ENCODE measurements at places on chromosomes 2 and 18.

- DNase-seq = no peak
These were observed 98.3 kb upstream of the OTOS start for GRCh38 chr2:240238786-240239185.

- no peak for DNase-seq
These were observed 713.4 kb downstream of the LRRTM4 start for GRCh38 chr2:76808732-76809131.

DNA sequence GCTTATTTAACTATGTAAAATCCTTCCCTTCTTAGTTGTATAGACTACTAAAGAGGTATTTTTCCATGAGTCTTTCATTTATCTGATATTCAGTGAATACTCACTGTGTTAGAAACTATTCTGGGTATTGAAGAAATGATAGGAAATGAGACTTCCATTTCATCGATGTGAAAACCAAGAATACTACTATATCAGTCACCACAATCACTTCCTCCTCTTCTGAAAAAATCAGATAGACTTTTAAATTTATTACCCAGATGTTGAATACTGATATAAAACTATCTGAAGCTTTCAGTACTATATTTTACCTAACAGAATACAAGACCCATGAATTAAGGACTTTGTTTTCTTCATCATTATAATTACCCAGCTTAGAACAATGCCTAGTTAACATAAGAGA lies 1801.1 kb upstream of the CELF4 start:
- no peak for DNase-seq

DNA sequence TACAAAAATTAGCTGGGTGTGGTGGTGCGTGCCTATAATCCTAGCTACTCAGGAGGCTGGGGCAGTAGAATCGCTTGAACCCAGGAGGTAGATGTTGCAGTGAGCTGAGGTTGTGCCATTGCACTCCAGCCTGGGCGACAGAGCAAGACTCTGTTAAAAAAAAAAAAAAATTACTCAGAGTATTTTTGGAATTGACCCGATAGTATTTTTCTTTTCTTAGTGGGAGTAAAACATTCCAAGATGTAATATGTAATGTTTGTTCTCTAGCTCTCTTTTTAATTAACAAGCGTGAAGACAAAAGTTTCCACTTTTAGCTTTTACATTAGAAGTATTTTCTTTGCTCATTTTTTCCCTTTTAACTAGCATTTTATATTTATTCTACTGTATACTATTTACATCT lies 12.0 kb upstream of the TMEM18 start:
- no peak for DNase-seq

GRCh38 chr2:20065885-20066602 lies 14.6 kb upstream of the LAPTM4A start:
- no peak for DNase-seq

GRCh38 chr2:99827296-99827999 lies 314.9 kb downstream of the AFF3 start:
- DNase-seq = no peak

GRCh38 chr2:137511526-137511925 lies 452.7 kb upstream of the HNMT start:
- no peak for DNase-seq

DNA sequence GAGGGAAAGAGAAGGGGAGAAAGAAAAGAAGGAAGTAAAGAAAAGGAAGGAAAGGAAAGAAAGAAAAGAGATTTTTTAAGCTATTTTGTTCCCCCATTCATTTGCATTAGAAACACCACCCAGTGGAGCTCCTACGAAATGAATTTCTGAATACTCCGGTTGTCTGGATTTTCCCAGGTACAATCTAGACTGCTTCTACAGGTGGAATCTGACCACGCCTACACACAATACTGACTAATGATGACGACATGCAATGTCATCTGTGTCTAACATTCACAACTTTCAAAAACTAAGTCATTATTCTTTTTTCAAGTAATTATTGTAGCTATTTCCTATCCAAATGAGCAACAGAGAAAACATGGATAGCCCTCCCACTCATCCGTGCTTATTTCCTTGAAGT lies 121.7 kb downstream of the ZNF516 start:
- DNase-seq = no peak

- DNase-seq = no peak
These were observed 4.0 kb downstream of the CYP26B1 start for GRCh38 chr2:72143441-72144273.

DNA sequence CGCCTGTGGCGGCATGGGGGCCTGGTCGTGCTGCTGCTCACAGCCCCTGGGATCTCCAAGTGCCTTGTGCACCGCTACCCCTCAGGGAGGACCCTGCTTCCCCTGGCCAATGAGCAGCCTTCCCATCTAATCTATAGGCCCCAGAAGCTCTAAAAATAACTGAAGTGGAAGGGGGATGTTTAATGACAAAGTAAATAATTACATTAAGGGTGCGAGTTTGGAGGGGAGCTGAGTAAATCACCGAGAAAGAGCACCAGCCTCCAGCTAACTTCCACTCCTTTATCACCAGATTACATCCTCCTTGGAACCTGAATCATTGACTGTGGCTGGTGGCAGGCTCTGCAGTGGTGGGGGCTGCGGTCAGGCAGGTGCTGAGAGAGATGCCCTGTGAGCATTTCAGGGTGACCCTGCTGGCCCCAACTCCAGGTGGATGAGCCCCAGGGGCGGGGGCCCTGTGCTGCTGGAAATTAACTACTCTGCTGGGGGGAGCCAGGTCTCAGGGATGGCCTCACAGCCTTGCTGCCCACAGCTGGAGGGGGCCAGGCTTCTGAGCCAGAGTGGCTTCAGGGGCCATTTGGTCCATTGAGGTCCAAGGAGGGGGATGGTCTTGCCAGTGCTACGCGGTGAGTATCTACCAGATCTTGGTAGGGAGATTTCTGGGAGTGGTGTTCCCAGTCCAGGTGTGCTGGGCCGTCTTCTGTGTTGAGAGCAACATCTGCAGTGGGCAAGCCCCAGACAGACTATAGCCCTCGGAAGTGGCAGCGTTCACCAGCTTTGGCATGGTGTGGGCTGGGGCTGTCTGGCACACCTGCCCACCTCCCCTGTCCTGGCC lies 74.2 kb downstream of the GLI2 start:
- no peak for DNase-seq

DNA sequence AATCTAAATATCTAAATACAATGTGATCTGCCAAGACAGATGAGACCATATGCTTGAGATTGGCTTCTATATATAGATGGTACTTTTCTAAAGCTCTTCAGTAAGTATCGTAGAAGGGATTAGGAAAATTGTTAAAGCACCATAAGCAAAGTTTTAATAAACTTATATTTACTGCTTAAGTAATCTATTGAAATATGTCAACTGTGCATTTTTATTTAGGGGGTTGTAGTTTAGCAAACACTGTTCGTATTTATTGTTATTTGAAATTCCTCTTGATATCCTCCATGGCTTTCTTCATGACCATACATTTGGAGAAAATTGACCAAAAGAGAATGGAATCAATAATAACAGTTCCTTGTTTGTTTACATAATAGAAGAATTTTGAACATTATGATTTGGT lies 102.7 kb downstream of the MIB1 start:
- DNase-seq = no peak

DNA sequence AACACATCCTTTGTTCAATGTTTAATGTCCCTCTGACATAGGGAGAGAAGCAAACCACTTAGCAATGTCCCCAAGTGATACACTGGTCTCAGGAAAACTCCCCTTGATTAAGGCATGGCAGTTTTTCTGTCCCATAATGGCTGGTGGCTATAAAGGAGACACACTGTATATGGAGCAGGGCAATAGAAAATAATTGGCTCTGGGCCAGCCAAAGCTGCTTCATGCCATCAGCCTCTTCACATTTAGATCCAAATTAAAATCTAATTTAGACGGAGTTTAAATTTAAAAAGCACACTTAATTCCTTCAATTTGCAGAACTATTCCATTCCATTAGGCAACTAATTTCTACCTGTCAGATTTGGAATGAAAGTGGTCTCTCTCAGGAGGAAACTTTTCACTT lies 638.1 kb downstream of the DSC3 start:
- DNase-seq = no peak

- DNase-seq = no peak
These were observed 210.6 kb upstream of the AGAP1 start for GRCh38 chr2:235283246-235283645.

DNA sequence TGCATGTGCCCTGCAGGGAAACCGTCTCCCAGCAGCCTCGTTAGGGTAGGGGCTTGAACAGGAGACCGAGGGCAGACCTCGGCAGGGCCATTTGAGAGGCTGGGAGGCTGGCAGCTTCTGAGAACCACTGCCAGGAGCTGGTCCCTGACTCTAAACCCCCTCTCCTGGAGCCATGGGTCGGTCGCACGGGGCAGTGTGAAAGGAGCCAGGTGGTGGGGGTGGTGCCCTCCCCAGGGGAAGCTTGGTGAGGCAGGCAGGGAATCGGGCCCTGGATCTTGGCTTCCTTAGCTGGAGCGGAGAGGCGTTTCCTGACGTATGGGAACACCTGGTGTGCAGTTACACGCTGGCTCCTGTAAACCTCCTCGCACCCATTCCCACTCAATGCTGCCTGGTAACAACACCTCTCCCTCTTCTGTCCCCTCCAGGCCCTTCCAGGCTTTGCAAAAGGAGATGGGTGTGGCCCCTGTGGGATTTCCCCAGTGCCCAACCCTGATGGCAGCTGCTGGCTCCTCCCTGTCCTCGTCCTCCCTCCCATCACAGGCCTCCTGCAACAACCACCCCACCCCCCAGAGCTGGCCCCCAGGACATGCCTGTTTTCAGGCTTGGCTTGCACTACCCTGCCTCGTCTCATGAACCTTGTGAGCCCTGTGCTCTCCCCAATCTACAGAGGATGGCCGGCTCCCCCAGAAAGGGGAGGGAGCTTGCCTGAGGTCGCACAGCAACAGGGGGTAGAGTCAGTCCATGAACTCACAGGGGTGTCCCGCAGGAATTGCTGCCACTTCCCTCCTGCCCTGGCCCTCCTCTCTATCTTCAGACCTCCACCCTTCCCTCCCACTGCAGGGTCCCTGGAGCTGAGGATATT lies 24.4 kb downstream of the ADRA2B start:
- DNase-seq = no peak

DNA sequence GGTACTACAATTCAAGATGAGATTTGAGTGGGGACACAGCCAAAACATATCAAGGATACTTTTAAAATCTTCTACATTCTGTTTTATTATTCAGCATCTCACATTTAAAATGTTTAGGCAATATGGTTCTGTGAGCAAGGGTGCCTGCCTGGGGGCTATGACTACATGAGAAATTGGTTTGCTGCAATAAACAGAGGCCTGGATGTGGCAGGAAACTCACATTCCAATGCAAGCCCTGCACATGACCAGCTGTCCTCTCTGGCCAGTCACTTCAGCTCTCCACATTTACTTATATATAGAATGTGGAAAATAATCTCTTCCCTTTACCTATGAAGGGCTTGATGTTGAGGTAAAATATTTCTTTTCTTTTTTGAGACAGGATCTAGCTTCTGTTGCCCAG lies 193.4 kb downstream of the LRRTM1 start:
- no peak for DNase-seq

- DNase-seq = no peak
These were observed 694 bp downstream of the CFAP36 start for GRCh38 chr2:55519938-55520885.

GRCh38 chr2:108385411-108386071 lies 7.8 kb downstream of the SULT1C4 start:
- DNase-seq = no peak

DNA sequence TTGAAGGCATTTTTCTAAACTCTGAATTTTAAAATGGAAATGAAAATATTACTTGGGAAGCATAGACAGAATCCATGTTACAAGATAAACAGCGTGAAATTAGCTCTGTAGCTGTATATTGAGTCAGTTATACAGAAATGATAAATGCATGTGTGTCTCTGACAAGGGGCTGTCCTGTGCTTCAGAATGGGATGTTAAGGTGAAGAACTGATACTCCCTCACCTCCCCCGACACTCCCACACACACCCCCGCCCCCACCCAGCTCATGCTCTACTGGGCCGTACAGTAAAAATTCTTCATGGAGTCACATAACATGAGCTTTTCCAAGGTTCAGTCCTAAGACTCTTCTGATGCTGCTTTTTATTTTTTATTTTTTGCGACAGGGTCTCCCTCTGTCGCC lies 869 bp upstream of the THUMPD2 start:
- no peak for DNase-seq

- no peak for DNase-seq
These were observed 1.7 kb downstream of the SLC1A4 start for GRCh38 chr2:64990876-64991275.

- DNase-seq = no peak
These were observed 863.3 kb downstream of the CNTNAP5 start for GRCh38 chr2:124888431-124888830.

- DNase-seq = no peak
These were observed 60.0 kb downstream of the TMEM131 start for GRCh38 chr2:97935719-97936161.

DNA sequence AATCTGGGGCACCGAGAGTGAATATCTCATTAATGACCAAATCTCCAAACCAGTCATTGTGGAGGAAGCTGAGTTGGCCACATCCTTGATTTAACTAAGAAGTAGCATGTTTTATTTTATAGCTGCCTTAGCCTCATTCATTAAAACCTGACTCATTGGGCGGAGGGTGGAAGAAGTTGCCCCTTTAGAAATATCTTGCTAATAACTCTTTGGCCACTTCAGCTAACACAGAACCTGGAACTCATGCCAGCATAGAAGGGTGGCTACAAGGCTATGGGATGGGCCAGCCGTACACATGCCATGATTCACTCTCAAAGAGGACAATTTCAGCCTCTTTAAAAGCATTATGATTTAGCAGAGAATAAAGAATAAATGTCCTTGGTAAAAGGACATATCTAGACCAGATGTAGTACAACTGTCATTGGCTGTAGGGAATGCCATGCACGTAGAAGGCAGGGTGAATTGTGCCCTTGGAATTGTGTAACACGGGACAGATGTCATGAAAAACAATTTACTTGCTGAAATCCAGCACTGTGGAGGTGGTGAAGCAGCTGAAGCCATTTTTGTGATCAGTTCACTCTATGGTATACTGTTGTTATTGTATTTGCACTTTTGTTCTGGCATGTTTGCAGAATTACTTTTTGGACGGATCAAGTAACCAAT lies 330.0 kb downstream of the PLCL1 start:
- peak; percentile 56 for DNase-seq

- DNase-seq = peak; percentile 52
These were observed 55.9 kb downstream of the LYPD6B start for GRCh38 chr2:149094217-149095015.

DNA sequence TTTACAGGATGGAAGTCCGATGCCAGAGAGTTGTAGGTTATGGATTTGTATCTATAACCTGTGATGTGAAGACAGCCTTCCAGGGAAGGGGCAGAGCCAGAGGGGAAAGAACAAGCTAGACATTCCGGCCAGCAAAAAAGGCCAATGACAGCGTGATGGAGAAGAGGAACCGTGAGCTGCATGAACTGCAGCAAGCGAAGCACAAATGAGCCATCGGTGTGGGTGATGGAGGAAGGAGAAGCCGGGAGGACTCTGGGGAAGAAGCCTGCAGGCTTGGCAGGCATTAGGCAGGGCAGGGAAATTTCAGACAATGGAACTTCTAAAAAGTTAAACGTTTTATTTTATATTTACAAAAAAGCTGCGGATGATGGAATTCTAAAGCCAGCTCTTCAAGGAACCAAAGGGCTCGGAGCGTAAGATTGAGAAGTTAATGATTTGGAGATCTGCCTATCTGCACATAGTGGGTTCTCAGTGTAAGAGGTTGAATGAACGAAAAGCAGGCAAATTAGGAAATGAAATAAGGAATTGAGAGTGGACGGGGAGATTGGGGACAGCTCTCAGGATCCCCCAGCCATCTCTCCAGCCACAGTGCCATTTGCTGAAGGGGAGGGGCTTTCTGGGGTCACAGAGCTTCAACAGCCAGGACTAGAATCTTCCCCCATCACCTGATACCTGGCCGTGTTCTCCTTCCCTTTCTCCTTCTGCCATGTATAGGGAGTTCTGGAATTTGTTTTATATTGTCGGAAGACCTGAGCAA lies 28.4 kb downstream of the NGEF start:
- no peak for DNase-seq

- DNase-seq = no peak
These were observed 24.4 kb downstream of the MLPH start for GRCh38 chr2:237511433-237511832.
